Activated CD4-positive, alpha-beta T cell treated with anti-CD3 and anti-CD28 coated beads, Interleukin-2, Interleukin-4, amounts not matched to agents 100 ng/mL and 50 ng/mL, durations not matched to agents 16 hours and 8 hours (primary cell): ENCODE measurements at places on chromosomes 1 and 21.
A peak's percentile ranks its signal among the peaks of the same experiment; 100 is the strongest.

- DNase-seq: no peak
Observed at GRCh38 chr21:19228226-19228625, 824.6 kb upstream of the TMPRSS15 start.

DNA sequence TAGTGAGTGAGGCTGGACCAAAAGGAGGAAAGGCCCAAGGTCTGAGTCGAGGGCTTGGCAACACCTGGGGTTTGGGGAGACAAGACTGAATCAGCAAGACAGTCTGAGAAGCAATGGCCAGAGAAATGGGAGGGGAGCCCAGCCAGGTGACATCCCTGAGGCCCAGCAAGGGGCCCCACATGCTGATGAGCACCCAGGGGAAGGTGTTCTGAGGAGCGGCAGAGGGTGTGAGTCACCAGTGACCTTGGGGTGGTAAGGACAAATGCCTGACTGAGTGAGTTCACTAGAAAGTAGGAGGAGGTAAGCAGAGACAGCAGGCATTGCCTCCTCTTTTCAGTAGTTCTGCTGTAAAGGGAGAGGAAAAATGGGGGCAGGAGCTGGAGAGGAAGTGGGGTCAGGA lies 192.4 kb upstream of the GALNT2 start:
- no peak for DNase-seq

GRCh38 chr1:29332204-29332603 lies 95.9 kb downstream of the PTPRU start:
- DNase-seq: peak; percentile 32

DNA sequence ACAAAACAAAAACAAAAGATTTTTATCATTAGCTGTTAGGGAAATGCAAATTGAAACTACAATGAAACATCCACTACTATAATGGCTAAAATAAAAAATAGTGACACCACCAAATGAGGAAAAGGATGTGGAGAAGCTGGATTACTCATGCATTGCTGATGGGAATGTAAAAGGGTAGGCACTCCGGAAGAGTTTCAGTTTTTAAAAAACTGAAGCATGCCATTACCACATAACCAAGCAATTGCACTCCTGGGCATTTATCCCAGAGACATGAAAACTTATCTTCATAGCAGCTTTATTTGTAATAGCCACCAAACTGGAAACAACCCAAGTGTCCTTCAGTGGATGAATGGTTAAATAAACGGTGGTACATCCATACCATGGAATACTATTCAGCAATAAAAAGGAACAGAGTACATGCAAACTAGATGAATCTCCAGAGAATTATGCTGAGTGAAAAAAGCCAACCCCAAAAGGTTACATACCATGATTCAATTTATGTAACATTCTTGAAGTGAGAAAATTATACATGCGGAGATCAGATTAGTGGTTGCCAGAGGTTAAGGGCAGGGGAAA lies 14.5 kb upstream of the CFAP298 start:
- no peak for DNase-seq

DNA sequence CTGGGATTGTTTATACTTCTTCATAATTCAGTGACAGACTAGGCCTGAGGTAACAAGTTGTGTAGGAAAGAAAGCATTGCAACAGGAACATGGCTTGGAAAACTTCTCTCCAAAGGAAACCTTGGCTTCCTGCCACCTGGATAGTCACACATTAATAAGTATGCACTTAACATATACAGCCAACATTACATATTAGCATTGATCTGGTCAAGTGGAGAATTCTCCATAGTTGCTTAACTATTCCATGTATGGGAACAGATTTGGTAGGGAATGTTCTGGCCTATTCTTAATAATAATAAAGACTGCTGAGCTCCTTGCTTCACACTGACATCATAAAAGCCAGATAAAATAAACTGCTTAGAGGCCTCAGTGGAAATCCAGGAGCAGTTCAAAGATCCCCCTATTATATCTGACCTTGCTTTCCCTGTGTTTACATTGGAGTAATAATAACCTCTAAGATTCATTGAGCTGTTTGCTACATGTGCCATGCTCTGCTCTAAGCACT lies 27.2 kb upstream of the NFIA start:
- DNase-seq: no peak

GRCh38 chr1:192907545-192908243 lies 98.9 kb downstream of the RGS2 start:
- no peak for DNase-seq

DNA sequence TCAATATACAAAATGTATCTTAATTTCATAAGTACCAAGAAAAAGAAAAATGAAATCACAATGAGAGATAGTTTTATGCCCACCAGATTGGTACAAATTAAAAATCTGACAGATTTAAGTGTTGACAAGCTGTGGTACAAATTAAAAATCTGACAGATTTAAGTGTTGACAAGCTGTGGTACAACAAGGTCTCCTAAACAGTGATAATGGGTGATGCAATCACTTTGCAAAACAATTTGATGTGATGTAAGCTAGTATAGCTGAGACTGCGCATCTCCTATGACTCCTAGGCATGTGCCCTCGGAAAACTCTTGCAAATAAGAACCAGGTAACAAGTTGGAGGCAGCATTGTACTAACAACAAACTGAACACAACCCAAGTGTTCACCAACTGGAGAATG lies 100.6 kb downstream of the LPAR3 start:
- DNase-seq: no peak

- DNase-seq: no peak
Observed at GRCh38 chr1:67896826-67897225, 63.6 kb upstream of the GNG12 start.

- DNase-seq: no peak
Observed at GRCh38 chr1:174008979-174009378, 13.2 kb downstream of the RC3H1 start.

- no peak for DNase-seq
Observed at GRCh38 chr1:61639608-61640336, 85.2 kb downstream of the TM2D1 start.

GRCh38 chr1:203152158-203153034 lies 23.2 kb downstream of the MYBPH start:
- no peak for DNase-seq

DNA sequence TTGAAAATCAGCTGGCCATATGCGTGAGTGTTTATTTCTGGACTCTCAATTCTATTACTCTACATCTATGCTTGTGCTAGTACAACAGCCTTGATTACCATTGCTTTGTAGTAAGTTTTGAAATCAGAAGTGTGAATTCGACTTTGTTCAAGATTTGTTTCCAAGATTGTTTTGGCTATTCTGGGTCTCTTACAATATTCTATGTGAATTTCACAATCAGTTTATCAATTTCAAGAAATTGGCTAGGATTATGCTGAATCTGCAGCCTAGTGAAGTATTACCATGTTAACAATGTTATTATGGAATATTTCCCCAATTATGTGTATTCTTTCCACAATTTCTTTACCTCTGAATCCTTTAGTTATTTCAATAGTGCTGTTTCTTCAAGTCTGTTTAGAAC lies 19.5 kb downstream of the SFPQ start:
- DNase-seq: no peak

DNA sequence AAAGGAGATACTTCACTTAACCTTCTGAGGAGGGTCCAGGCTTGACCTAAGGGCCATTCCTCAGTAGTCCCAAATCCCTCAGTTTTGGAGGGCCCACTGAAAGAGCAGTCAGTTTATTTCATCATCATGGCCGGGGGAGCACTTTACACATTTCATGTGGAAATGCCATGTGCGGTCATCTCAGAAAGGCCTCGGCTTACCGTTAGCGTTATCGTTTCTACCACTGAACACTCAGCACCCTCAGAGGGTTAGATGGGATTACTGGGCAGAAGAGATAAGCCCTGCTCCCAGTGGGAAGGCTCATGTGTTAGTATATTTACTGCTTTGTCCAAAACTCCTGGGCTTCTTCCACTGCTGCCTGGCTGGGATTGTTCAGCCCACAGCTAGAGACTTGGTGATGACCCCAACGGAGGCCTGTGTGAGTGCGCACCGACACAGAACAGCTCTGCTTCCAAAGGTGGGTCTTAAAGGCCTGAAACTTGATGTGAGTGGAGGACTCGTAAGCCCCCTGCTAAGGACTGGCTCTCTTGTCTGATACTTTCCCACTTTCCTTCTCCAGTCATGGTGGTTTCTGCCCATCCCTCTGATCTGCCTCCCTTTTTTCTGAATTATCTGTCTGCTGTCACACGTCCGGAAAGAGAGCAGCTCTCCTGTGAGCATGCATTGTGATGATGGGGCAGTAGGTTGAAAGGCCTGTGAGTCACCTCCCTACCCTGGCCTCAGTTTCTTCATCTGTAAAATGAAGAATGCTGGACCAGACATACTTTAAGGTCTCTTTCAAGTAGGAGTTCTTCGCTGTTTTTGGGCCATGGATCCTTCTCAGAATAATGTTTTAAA lies 284.5 kb downstream of the ASTN1 start:
- DNase-seq: no peak

GRCh38 chr1:80410233-80410632 lies 1390.5 kb upstream of the ADGRL2 start:
- no peak for DNase-seq

GRCh38 chr1:76759950-76760349 lies 107.3 kb upstream of the ST6GALNAC5 start:
- DNase-seq: no peak

GRCh38 chr1:61181067-61182038 lies 99.0 kb downstream of the NFIA start:
- DNase-seq: no peak

GRCh38 chr1:219277304-219278105 lies 103.8 kb downstream of the LYPLAL1 start:
- DNase-seq: no peak

- DNase-seq: no peak
Observed at GRCh38 chr1:185489406-185489805, 172.4 kb upstream of the IVNS1ABP start.

- DNase-seq: no peak
Observed at GRCh38 chr1:203475012-203475981, at the start of gene PRELP. TSS of gene PRELP (plus strand) at chr1:203475806. CDS start at chr1:203483185, 7,379 bp downstream.

- no peak for DNase-seq
Observed at GRCh38 chr1:9066945-9067807, 2.3 kb downstream of the SLC2A5 start.

GRCh38 chr1:20359451-20360330 lies 69.0 kb downstream of the VWA5B1 start:
- DNase-seq: peak; percentile 76

DNA sequence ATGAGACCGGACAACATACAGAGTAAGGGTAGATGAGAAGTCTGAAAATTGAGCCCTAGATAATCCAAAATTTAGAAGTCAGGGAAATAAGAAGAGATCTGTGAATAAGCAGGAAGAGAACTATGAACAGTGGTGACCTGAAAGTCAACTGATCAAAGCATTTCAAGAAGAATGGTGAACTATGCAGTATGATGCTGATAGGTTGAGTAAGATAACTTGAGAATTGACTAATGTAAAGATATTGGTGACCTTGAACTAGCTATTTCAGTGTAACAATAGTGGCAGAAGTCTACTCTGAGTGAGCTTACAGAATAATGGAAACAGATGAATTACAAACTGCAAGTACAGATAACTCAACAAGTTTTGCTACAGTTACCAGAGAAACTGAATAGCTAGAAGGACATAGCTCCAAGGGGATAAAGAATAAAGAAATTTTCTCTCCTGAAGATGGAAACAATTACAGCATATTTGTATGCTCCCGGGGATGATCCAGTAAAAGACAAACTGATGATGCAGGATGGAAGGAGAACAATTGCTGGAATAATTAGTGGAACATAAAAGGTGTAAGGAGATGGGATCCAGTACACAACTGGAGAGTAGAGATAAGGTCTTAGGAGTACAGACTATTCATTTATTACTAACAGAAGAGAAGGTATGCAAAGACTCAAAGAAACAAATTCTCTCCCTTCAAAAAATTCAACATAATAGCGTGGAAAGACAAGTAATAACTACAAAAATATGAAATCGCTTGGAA lies 10.9 kb downstream of the NRDC start:
- no peak for DNase-seq

DNA sequence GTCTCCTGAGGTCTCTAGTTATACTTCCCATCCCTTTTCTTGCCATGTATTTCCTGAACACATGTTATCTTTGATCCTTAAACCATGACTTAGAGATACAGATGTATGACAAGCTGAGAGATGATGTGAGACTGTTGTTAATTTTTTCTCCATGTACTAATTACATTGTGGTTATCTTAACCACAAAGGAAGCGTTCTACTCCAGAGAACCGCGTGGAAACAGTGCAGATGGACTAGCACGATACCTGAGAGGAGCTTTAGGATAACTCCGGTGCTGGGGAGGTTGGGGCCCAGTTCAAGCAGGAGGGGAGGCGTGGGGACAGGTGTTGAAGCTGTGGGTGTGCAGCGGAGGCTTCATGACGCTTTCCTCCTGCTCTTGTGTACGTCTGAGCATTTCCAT lies 17.5 kb downstream of the PDE9A start:
- DNase-seq: no peak

DNA sequence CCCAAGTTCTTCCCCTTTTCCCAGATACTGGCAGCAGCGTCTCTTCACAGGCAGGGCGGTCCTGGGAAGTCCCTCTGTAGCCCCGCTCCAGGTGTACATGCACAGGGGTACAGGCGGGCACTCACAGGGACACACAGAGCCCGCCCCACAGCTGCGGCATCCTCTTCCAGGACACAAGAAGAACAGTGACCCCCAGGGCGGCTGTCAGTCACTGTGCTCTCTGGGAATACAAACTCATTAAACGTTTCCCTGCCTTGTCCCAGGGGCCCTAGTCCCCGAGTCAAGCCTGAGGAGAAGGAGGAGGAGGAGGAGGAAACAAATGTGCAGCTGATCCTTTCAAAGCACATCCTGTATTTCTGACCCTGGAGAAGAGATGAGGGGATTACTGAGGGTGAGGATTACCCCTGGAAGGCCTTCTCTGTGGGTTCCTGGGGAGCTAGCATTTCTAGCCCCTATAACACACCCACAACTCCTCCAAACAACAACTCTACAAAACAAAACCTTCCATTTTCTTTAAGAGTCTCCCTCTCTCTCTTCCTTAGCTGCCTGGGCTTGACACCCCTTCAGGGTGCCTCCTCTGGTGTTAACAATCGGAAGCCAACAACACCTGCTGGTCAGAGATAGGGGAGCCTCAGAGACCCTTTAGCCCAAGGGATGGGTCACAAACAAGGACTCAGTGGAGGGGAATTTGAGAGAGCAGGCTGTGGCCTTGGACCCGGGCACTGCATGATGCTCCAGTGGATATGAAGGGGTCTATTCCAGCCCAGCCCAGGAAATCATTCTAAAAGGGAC lies 28.4 kb upstream of the DMBX1 start:
- DNase-seq: no peak

GRCh38 chr1:96475903-96476302 lies 245.7 kb upstream of the PTBP2 start:
- no peak for DNase-seq

- DNase-seq: no peak
Observed at GRCh38 chr1:175527773-175528172, 215.6 kb downstream of the TNR start.

- peak; percentile 55 for DNase-seq
Observed at GRCh38 chr1:24351247-24351646, 32.1 kb downstream of the GRHL3 start.
